ENCODE measurements at places on chromosomes 3 and 15.

- no peak for DNase-seq
These were observed 31.7 kb upstream of the NPHP3 start for GRCh38 chr3:132753946-132754345.

DNA sequence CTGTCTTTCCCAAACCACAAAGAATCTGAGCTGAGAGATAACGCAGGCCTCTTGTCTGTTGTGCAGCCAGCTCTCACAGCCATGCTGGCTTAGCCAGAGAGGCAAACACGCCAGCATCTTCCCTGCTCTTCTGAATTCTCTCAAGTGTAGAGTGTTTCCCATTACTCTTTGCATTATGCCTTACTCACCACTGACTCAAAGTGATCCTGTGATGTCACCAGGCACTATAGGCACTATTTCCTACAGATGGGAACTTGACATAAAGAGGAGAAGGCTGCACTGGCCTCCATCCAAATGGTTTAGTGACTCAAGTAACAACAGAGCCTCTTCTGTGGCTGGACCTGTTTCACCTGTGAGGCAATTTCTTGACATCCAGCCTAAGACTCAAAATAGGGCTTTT is 44.4 kb downstream of the PDZRN3 start:
- DNase-seq, result no peak

DNA sequence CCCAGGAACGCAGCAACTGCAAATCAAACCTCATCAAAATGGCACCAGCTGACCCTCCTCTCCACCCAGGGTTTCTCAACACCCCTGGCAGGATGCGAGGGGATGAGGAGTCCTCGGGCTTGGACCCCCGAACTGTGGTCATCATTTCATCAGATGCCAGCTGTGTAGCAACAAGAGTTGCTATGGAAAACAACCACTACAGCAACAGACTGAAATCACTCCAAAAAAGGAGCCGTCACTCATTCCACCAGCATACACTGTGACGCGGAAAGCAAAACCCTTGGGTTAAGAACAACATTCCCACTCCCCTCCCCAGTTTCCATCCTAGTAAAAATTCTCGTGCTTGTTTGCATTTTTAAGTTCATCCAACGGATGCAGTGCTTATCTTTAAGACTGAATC is 40.1 kb downstream of the VGLL4 start:
- no peak for DNase-seq

DNA sequence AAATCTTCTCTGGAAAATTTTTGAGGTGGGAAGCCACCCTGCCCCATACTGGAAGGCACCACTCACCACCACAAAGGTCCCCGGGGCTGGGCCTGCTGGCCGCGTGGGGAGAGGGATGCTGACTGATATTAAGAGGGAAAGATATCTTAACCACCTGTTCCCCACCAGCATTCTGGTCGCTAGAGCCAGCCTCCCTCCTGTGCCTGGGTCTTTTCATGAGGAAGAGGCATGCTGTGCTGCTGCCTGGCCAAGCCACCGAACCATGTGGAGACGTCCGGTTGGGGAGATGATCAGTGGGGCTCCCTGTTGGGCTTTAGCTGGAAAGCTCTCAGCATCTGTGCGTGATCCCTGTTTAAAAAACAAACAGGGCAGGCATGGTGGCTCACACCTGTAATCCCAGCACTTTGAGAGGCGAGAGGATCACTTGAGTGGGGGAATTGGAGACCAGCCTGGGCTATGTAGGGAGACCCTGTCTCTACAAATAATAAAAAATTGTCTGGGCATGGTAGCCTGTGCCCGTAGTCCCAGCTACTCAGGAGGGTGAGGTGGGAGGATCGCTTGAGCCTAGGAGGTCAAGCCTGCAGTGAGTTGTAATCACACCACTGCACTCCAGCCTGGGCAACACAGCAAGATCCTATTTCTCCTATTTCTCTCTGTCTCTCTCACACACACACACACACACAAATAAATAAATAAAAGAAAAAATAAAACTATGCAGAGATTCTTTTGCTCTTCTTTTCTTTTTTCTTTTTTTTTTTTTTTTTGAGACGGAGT is 1.0 kb downstream of the KLHL18 start:
- DNase-seq, result no peak

DNA sequence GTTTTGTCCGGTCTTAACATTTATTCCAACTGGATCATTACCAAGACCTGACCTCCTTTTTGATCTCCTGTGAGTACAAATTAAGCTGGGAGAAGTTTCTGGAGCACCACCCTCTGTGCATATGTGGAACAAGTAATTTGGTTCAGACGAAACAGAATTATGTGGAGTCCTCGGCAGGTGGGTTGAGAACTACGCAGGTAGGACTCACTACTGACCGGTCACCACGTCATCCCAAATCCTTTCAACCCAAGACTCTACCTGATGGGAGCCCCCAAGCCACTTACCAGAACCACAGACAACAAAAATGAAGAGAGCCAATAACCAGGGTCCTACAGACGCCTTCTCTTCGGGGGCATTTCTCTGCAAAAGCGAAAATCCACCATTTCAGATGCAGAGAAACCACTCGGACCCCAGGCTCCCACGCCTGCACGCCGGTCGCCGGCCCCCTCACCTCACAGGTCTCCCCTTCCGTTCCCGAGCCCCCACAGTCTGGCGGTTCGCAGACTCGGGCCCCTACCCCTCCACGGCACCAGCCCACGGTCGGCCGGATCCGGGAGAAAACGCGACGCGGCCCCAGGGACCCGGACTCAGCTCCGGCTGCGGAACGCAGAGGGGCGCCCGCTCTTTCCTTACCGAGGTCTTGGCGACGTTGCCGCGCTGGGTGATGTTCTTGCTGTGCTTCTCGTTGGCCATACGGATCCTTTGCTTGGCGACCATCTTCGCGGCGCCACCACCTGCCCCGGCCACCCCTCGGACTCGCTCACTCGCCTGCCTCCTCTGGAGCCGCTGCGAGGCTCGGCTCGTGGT is 674 bp downstream of the SERP1 start:
- DNase-seq, result peak; percentile 50

DNA sequence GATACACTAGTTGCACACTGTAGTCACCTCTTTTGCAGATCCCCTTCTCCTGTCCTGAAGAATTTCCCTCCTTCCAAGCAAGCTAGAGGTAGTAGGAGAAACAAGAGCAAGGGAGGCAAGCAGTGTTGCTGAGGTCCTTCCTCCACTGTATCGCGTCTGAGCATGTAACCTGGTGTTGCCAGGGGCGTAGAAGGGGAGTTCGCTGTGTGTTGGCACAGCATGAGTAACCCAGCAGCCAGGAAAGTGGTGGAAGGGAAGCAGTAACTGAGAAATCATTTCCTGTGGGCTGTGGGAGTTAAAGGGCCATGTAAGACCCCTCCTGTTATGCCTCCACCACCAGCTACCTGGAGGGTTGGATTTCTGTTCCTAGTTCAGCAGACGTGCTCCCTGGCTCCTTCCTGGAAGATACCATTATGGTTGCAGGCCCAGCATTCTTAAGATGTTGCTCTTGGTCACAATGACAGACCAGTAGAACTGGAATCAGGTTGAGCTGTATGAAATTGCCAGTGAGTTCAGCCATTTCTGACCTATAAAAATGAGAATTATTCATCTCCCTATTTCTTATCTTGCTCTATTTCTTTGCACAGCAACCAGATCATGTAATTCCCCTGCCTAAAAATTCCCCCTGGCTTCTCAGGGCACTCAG is 215.3 kb upstream of the TOPAZ1 start:
- DNase-seq, result no peak

DNA sequence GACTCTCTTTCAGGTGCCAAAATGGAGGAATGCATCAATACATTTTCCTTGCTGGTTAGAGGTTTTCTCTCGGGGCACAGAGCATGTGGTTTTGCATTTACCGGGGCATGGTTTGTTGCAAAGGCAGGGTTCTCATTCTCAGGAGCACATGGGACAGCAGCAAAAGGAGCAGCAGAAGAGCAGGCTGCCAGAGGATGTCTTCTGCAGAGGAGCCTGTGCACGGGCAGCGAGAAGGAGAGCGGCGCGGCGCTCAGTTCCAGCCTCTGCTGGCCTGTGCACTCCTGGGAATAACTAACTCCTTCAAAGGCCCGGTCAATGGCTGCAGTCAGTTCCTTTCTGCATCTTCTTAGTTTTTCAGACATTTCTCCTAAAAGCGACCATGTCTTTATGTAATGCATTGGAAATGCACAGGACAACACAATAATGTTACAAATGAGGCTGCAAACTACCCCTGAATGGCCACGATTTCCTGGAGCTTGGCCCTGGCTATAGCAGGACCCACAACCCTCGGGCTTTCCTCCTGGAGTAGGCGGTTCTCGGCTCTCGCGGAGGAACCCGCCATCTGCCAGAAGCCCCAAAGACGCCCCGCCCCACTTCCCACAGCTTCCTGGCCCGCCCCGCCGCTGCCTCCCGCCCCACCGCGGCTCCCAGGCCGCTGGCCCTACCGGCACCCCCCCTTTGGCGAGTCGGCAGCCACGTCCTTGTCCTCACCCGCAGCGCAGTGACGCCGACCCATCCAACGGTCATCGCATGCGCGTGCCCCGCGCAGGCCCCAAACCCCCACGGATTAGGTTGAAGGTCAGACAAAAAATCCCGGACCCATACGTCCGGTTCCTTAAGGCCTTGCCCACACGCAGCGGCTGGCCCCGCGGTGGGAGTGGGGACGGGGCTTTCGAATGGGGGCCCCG is at the start of gene C3orf62:
TSS of gene C3orf62 (minus strand) at position 758 of the 908 bp plus-strand sequence. CDS start at position 398, 360 bp downstream.
- DNase-seq, result peak; percentile 19

DNA sequence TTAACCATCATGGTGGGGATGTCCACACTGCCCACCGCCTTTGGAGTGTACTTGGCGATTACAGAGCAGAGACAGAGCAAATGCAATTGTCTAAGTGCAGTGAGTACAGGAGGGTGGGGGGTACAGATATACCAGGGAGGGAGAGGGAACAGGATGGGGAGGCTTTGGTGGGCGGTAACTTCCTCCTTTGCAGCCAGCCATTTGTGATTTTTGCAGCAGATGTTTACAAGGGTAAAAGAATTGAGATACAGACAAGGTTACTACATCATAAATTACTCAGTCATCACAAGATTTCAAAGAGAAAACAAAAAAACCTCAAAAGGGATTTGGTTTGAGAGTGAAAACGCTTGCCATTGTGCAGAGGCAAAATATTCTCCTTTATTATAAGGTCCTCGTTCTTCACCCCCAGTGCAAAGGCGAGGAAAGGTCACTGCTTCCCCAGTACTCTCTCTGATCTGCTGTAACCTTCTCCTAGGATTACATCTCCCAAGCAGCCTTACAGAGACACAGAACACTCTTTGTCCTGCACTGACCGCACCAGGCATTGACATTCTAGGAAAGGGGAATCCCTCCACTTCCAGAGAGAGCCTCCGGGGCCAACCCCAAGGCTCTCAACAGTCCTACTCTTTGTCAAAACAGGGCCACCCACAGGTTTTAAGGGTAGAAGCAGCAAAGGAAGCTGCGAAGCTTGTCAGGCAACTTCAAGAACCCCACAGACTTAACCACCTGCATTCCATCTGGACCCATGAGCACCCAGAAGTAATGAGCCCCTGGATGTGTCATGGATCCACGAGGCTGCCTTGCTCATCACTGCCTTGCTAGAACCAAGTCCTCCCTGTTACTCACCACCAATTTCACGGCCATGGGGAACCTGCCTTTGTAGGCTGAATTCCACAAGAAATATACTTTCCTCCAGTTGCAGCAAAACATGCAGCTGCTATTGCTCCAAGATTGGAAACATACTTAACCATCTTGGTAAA is 117.3 kb downstream of the ADAMTS17 start:
- DNase-seq, result no peak

DNA sequence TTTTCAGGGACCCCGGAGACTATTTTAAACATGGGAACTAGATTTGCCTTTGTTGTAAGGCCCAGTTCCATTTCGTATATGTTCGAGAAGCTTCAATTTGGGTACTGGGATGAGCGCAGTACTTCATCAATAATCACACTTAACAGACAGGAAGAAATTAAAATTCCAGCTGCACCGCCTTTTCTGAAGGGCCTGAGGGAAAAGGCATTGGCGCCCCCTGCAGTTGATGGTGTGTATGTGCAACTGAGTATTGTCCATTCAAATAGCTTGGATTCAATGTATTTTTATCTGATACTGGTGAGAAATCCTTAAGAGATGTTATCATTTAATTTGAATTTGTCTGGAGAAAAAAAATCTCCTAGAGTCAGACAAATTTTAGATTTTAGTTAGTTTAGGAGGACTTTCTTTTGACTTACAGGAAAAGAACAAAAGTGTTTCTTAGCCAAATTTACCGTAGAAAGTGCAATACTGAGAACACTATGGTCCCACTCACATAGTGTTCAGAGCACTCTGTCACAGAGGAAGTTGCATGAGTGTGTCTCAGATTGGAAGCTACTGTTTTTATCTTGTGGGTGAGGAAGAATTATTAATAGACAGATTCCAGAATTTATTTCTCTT is 5.4 kb upstream of the ALDH1A2 start:
- DNase-seq, result peak; percentile 48

Measured in NCI-H2171 treated with DMSO at 0.1 percent for 48 hours (cell line).